ENCODE measurements at places on chromosomes 5 and 9.

- DNase-seq: no peak
These were observed 99.4 kb downstream of the INIP start for GRCh38 chr9:112618385-112619009.

DNA sequence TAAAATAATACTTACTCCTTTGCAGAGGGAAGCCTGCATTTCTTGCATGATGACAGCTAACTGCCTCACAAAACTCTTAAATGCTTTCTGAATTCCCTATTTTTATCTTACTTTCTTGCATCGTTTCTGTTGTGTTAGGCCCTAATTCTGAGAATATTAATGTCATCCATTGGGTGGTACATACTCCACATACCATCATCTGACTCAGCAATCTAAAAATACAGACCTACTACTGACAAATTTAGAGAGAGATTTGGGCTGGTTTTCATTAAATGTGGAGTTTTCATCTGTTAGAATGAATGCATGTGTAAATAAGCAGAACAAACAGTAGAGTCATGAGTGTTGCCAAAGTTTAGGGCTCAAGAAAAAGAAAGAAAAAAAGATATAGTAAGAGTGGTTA lies 26.5 kb upstream of the KCNN2 start:
- DNase-seq: no peak

DNA sequence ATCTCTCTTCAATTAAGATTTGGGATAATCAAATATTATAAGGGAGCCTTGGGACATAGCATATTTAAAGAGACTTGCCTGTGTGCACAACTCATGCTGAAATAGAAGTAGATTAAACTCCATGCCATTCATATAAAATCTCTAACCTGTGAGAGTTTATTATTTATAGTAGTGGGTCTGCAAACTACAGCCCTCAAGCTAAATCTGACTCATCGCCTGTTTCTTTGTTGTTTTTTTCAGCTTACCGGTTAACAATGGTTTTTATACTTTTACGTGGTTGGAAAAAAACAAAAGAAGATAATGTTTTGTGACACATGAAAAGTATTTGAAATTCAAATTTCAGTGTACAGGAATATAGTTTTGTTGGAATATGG lies 61.9 kb upstream of the GHR start:
- DNase-seq: no peak

DNA sequence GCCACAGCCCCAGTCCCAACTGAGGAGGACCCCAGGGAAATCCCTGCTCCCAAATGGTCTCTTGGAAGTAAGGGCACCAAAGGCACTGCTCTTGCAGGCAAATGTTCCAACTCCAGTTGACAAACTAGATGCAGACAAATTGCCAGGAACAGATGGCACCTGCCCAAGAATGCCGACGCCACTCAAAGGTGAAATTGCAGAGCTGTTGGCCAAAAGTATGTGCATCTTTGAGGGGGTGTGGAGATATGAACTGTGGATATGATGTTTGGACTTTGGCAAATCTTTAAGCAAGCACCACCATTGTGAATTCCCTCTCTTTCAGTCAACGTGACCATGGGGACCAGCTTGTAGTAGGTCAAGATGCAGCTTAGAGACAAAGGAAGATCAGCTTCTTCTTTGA lies 12.0 kb upstream of the CPLX2 start:
- DNase-seq: no peak

DNA sequence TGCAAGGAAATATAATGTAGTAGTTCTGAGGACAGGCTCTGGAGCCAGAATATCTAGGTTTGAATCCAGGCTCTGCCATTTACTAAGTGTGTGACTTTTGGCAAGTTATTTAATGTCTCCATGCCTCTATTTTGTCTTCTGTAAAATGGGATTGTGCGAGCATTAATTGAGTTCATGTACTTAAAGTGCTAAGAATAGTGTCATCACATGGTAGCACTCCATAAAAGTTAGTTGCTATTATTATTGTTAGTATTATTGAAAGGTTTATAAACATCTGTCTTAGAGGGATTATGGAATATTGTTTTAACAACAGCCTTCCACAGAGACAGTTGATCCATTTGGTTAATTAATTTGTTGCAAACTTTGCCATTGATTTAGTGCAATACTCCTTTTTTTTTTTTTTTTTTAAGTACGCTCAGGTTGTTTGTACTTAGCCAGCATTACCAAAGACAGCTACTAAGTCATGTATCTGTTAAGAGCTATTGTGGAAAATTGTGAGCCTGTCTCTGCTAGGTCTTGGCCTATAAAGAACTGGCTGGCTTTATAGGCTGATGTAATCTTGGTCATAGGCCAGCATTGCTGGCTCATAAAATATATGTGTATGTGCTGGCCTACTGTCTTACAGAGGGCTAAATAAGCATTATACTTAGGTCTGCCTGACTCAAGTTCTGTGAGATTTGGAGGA lies 174.7 kb downstream of the WDR70 start:
- DNase-seq: no peak
